ENCODE measurements at places on chromosomes 4 and X. TPM values are rescaled to one million over a fixed set of nuclear protein-coding genes. Genes with fewer than 3 reads are reported as not detected.
A peak's percentile ranks its signal among the peaks of the same experiment; 100 is the strongest.

Gene GPR173
- 0.17 TPM for total RNA-seq

Gene RBMX
- total RNA-seq, result 239 TPM

Gene PCSK1N
- total RNA-seq, result not detected

Gene CLRN2
- not detected for total RNA-seq

Gene FGFBP2
- total RNA-seq, result 0.59 TPM

DNA sequence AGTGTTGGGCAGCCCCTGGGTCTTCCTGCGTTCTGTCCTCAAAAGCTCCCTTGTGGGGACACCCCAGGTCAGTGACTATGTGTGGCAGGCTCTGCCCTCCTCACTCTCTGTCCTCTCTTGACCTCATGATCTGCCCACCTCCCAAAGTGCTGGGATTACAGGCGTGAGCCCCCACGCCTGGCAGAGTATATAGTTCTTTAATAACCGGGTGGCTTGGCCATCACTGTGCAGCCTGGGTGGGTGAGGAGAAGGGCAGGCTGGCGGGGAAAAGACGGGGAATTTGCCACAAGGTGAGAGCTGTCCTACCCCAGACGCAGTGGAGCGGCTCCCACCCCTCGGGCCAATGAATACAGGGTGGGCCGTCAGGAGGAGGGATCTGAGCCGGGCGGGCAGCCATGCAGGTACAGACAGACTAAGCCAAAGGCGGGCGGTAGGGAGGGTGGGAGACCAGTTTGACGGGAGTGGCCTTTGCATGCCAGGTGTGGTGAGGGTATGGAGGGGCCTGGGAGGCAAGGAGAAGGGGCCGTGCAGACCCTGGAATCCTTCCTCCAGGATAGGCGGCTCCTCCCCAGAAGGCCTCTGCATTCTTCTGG lies 2.5 kb downstream of the SH3BP2 start:
- peak; percentile 15 for DNase-seq
- no peak overlapping the region for H3K4me3 ChIP-seq

DNA sequence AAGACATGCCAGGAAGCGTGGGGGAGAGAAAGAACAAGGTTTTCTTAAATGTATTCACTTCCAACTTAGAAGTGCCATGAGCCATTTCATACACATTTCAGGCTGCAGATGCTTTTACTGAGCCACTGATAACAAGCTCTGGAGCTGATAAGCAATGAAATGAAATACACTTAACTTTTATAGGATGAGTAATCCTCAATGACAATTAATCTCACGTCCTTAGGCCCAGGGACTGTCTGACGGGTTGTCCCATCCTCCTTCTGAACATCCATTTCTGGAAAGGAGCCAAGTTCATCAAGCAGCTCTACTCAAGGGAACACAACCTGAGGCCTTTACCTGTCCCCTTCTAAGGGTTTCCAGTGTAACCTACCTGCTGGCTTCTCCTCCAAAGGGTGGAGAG lies 121.2 kb downstream of the PARM1 start:
- H3K36me3 ChIP-seq, result no peaks in the 10 kb centered on the region
- no peak overlapping the region for H3K4me3 ChIP-seq
- no peaks in the 10 kb centered on the region for H3K4me1 ChIP-seq

DNA sequence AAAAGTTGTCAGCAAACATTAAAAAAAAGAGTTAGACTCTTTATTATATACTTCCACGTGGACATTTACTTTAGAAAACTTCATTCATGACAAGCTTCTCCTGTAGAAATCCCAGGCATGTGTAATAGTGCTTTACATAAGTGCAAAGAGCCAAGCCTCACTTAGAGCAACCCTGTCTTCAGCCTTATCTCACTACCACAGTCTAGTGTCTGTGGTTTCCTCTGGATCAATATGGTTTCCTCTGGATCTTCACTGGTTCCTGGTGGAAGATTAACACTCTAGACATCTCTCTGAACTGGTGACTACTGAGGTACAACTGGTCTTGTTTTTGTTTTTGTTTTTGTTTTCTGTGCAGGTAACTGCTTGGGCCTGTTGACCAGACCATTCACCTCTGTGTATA lies 18.4 kb upstream of the ARMCX5 start:
- no peak for DNase-seq
- H3K27me3 ChIP-seq, result no peaks in the 10 kb centered on the region
- H3K4me1 ChIP-seq, result no peaks in the 10 kb centered on the region
- H3K27ac ChIP-seq, result no peak overlapping the region

DNA sequence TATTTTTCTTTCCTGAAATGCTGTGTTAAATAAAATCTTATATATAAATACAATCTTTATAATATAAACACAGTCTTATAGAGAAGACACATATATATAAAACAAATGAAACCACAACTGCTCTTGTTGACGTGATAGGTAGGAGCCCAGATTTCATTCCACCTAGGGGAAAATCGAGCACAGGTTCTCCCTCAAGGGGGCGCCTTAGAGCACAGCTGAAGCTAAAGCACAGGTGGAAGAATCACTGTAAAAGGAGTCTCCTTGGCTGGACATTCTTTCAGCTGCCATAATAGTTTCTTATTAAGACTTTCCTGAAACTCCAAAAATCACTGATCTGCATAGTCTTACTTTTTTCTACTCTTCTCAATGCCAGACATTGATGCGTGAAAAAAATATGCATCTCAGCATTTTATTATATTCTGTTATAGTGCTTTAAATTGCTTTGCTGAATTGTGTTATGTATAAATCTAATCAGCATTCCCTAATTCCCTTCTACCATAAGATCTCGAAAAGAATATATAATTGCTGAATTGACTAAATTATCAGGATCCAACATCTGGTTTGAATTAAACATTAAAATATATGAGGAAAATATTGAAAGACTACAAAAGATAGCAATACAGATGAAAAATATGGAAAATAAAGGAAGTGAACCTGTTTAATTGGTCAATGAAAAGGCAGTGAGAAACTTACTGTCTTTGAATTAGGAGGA lies 25.5 kb upstream of the RXFP1 start:
- no peaks in the 10 kb centered on the region for H3K27me3 ChIP-seq
- H3K4me3 ChIP-seq, result no peak overlapping the region
- H3K36me3 ChIP-seq, result no peaks in the 10 kb centered on the region
- no peaks in the 10 kb centered on the region for H3K4me1 ChIP-seq
- H3K27ac ChIP-seq, result no peak overlapping the region

DNA sequence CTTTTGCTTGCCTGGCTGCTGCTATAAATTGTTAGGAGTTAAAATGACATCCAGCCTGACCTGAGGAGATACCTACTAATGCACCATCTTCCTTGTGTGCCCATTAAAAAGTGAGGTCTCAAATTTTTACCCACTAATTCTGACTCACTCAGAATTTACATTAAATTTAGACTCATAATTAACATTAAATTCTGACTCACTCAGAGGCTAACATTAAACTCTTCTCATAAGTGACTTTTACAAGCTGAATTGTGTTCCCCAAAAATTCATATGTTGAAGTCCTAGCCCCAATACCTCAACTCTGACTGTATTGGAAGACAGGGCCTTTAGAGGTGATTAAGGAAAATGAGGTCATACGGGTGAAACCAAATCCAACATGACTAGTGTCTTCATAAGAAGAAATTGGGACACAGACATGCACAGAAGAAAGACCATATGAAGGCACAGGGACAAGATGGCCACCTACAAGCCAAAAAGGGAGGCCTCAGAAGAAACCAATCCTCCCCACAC lies 11.8 kb downstream of the CASP6 start:
- peaks cover 6% of the 10 kb centered on the region for H3K36me3 ChIP-seq
- no peaks in the 10 kb centered on the region for H3K27me3 ChIP-seq
- no peak overlapping the region for H3K4me3 ChIP-seq
- DNase-seq, result no peak

DNA sequence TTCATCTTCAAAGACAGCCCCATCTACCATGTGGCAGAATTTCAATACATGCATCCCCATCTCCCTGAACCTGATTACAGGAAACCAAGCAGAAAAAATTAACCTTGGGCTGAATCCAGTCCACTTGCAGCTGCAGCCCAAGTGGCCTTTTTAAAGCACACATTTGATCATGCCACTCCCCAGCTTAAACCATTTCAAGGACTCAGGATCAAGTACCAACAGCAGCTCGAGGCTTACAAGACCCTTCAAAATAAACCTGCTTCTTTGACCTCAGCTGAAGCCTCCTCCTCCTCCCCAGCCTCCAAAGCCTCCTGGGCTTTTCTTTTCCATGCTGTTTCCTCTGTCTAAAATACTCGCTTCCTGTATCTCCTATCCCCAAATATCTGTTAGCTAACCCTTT lies 50.7 kb upstream of the KIT start:
- no peaks in the 10 kb centered on the region for H3K27me3 ChIP-seq
- no peak for DNase-seq
- H3K27ac ChIP-seq, result no peak overlapping the region
- H3K36me3 ChIP-seq, result no peaks in the 10 kb centered on the region

DNA sequence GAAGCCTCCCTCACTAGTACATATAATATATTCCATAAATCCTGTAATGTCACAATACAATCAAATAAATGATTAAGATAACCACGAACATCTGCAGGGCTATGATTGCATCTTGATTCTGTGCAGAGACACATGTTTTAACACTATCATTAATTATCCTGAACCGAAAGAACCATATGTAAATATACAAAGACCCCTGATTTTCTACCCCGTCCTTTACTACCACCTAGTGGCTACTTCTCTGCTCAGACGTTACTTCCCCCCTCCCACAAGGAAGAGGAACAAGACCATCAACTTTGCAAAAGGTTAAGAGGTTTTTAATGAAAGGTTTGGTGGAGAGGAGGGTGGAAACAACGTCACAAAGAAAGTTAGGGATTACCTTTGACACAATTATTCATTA lies 134.0 kb downstream of the COL4A6 start:
- no peak overlapping the region for H3K27ac ChIP-seq
- H3K4me1 ChIP-seq, result no peaks in the 10 kb centered on the region
- no peak for DNase-seq
- H3K4me3 ChIP-seq, result no peak overlapping the region
- no peaks in the 10 kb centered on the region for H3K36me3 ChIP-seq

- no peak for DNase-seq
- H3K4me1 ChIP-seq, result no peaks in the 10 kb centered on the region
- no peak overlapping the region for H3K27ac ChIP-seq
- H3K27me3 ChIP-seq, result no peaks in the 10 kb centered on the region
- H3K4me3 ChIP-seq, result no peak overlapping the region
- H3K36me3 ChIP-seq, result no peaks in the 10 kb centered on the region
Observed at GRCh38 chr4:59175617-59176016, 2024.5 kb upstream of the ADGRL3 start.

DNA sequence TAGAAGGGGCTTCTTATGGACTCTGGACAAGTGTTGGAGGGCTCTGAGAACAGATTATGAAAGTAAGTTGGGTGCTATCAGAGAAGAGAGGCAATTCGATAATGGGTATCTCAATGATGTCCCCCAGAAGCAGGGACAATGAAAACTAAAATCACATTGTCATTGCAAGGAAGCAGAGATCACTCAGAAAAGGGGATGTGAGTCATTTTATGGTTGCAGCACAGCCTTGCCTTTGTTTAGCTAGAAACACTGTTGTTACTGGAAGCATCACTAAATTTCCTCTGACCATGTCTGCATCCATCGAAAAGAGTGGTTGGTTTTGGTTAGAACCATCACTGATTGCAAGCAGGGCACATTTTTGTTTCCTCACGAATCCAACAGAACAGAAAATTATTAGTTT lies 246.8 kb upstream of the NWD2 start:
- no peak overlapping the region for H3K27ac ChIP-seq
- no peak overlapping the region for H3K4me3 ChIP-seq
- no peaks in the 10 kb centered on the region for H3K4me1 ChIP-seq
- H3K36me3 ChIP-seq, result no peaks in the 10 kb centered on the region
- DNase-seq, result no peak
- H3K27me3 ChIP-seq, result no peaks in the 10 kb centered on the region

- no peaks in the 10 kb centered on the region for H3K4me1 ChIP-seq
- no peak overlapping the region for H3K27ac ChIP-seq
- no peaks in the 10 kb centered on the region for H3K36me3 ChIP-seq
- DNase-seq, result no peak
- H3K4me3 ChIP-seq, result no peak overlapping the region
Observed at GRCh38 chrX:105052926-105053325, 167.6 kb downstream of the TEX13A start.

DNA sequence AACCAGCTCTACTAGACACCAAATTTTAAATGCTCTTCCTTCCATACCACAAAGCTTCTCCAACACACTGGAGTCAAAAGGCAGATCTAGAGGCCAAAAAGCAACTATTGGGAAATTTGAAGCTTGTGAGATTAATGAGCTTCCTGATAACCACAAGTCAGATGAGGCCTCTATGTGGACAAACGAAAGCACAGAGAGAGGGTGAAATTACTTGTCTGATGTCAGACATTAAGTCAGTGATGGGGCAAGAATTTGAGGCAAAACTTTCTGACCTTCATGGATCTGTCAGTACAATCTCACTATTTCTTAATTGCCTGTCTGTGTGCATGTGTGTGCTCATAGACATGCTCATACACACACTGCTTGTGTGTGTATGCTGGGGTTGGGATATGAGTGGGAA lies 103.6 kb downstream of the GUCY2F start:
- H3K4me3 ChIP-seq, result no peak overlapping the region
- H3K36me3 ChIP-seq, result no peaks in the 10 kb centered on the region
